ENCODE measurements at places on chromosomes 4 and X.

- H3K27ac ChIP-seq: no peak overlapping the region
- DNase-seq: no peak
- H3K27me3 ChIP-seq: no peaks in the 10 kb centered on the region
- no peaks in the 10 kb centered on the region for H3K4me1 ChIP-seq
- H3K36me3 ChIP-seq: no peaks in the 10 kb centered on the region
- H3K4me3 ChIP-seq: no peak overlapping the region
These were observed 76.6 kb downstream of the USO1 start for GRCh38 chr4:75800972-75801371.

DNA sequence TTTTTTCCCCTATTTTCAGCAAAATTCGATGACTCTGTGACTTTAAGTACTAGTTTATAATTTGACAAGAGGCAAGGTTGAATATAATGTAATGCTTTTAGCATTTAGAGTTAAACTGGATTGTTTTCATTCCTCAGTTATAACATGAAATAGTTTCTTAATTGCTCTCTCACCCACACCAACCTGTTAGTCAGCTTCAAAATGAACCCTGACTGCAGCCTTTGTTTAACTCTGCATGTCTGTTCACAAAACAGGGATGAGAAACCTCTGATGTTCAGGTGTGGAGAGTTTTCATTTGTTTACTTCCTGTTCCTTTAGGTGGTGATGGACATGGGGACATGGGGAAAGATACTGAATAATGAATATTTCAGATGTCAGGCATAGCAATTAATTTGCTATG, 49.9 kb upstream of the MND1 start:
- H3K27me3 ChIP-seq: no peaks in the 10 kb centered on the region
- peaks cover 9% of the 10 kb centered on the region for H3K4me1 ChIP-seq
- H3K27ac ChIP-seq: no peak overlapping the region
- H3K4me3 ChIP-seq: no peak overlapping the region
- H3K36me3 ChIP-seq: no peaks in the 10 kb centered on the region

DNA sequence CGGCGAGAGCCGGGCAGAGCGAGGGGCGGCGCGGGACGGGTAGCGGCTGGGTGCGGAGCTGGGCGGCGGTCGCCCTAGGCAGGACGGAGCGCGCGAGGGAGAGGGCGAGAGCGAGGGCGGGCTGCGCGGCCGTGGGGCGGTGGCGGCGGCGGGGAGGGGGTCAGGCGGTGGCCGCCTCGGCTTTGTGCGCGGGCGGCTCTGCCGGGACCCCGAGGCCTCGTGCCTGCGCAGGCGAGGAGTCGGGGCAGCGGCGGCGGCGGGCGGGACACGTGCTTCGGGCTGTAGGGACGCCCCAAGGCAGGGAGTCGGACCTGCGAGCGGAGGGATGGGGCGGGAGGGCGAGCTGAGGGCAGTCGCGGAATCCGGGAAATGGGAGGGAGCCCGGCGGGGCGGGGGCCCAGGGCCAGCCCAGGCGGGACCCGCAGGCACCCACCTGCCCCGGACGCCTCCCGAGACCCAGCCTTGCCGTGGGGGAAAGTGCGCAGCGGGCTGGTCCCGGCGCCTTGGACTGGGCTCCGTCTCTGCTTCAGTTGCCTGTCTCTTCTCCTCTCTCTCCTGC, 465 bp downstream of the BMPR1B start:
- no peaks in the 10 kb centered on the region for H3K27me3 ChIP-seq
- H3K27ac ChIP-seq: peak overlapping the region; percentile 98
- no peaks in the 10 kb centered on the region for H3K4me1 ChIP-seq
- no peaks in the 10 kb centered on the region for H3K36me3 ChIP-seq
- H3K4me3 ChIP-seq: peak overlapping the region; percentile 68

DNA sequence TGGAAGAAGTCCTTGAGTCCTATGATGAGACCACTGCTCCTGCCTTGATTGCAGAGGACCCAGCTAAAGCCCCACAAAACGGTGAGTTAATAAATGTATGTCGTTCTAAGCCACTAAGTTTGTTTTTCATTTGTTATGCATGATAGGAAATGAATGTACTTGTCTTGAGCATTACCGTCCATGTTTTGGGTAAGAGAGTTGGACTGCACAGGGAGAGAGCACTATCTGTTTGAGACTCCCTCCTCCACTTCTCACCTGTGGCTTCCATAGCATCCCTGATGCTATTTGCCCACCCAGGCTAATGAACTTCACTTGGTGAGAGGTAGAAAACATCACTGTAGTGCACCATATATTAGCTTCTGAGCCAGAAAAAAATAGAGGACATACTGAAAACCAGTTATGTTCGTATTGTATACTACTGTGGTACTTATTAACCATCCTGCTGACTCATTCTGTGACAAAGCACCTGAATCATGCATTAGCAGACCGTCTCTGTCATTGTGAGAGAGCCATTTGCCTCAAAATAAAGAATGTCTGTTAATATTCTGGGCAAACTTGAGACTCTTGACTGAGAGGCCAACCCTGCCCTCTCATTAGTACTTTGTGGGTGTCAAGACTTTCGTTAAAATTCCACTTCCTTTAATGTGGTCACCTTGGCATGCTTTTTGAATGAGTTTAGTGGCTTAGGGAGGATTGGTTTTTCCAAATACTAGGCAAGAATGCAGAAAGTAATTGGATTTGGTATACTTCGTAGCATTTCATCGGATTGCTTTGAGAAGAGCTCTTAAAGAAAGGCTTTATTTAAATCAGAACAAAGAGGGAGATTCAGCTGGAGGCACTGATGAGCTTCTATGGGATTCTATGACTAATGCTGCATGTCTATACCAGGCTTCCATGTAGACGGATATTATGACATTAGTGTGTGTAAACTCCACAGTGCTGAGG, 99.3 kb upstream of the GRPR start:
- DNase-seq: no peak
- no peaks in the 10 kb centered on the region for H3K4me1 ChIP-seq
- H3K27me3 ChIP-seq: no peaks in the 10 kb centered on the region
- H3K27ac ChIP-seq: no peak overlapping the region

GRCh38 chrX:17679820-17680219, 57.5 kb upstream of the SCML1 start:
- no peaks in the 10 kb centered on the region for H3K36me3 ChIP-seq
- H3K27me3 ChIP-seq: no peaks in the 10 kb centered on the region
- H3K4me1 ChIP-seq: no peaks in the 10 kb centered on the region
- H3K4me3 ChIP-seq: no peak overlapping the region

DNA sequence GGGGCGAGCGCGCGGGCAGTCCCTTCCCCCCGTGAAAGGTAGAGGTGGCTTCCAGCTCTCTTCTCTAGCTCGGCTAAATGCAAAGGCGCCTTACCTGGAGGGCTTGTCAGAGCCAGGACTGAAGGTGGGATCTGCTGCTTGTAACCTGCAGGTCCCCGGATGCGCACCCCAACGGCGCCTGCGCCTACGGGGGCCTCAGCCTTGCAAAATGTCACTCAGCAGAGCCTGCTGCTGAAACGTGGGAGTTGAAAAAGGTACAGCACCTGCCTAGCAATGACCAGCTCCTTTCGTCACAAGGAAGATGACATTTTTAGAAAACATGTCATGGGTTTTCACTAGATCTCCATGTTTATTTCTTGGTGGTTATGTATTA, 583 bp downstream of the ABHD18 start:
- no peak for DNase-seq
- H3K27me3 ChIP-seq: no peaks in the 10 kb centered on the region
- peaks cover 2% of the 10 kb centered on the region for H3K4me1 ChIP-seq
- H3K27ac ChIP-seq: peak overlapping the region; percentile 97
- peak overlapping the region; percentile 86 for H3K4me3 ChIP-seq

DNA sequence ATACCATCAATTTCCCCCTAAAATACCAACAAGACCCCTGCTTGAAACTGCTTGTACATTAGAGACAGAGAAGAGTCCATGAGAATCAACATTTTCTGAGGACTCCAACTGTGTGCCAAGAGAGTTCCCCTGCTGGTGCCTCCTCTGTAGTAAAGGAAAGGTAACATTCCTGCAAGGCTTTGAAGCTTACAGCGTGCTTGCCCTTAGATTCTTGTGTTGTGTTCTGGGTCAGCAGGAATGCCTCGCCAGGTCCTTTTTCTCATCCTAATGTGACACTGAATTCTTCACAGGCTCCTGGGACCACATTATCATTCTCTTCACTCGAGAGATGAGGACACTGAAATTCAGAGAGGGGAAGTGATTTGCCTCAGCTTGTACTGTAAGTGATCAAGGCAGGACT, 9.7 kb upstream of the EOLA2 start:
- H3K36me3 ChIP-seq: no peaks in the 10 kb centered on the region
- no peak overlapping the region for H3K27ac ChIP-seq
- no peak overlapping the region for H3K4me3 ChIP-seq
- DNase-seq: no peak
- no peaks in the 10 kb centered on the region for H3K4me1 ChIP-seq

DNA sequence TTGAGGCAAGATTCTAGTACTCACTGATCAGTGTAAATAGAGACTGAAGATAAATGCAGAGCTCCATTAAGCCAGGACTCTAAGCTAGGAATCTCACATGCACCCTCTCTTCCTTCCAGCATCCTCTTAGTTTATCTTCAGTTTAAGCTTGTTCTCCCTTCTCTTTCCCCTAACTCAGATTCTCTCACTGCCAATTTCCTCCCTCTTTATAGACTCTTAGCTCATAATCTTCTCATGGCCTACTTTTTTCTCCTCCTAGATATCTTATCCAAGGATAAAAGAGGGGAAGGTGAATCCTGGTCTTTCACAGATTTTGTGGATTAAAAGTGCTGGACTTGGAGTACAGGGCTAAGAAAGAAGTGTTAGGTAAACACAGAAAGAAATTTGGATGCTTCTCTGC, 108.9 kb upstream of the TENM3 start:
- no peak overlapping the region for H3K27ac ChIP-seq
- no peak for DNase-seq
- H3K27me3 ChIP-seq: no peaks in the 10 kb centered on the region
- no peaks in the 10 kb centered on the region for H3K36me3 ChIP-seq
- H3K4me3 ChIP-seq: no peak overlapping the region

- H3K27ac ChIP-seq: no peak overlapping the region
- no peak overlapping the region for H3K4me3 ChIP-seq
- no peak for DNase-seq
- no peaks in the 10 kb centered on the region for H3K36me3 ChIP-seq
- H3K4me1 ChIP-seq: peaks cover 2% of the 10 kb centered on the region
These were observed 15.6 kb upstream of the BBS12 start for GRCh38 chr4:122716825-122717448.

DNA sequence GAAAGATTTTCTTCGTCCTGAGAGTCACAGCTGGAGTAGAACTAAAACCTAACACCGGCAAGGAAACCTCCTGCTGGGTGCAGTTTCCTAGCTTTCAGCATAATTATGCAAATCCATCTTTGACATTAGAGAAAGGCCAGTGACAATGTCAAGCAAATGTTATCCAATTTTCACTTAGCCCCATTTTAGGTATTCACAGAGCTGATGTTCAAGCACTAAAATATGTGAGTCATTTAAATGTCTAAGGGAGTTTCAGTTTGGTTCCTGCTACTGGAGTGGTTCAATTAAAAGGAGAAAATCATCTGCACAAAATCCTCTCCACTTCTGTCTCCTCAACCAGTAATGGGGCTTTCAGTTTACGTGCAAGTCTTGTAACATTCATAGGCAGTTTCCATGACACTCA, 37.1 kb upstream of the AMOT start:
- no peak overlapping the region for H3K27ac ChIP-seq
- no peaks in the 10 kb centered on the region for H3K27me3 ChIP-seq

- no peaks in the 10 kb centered on the region for H3K27me3 ChIP-seq
- no peaks in the 10 kb centered on the region for H3K36me3 ChIP-seq
- no peak for DNase-seq
- H3K4me1 ChIP-seq: no peaks in the 10 kb centered on the region
- H3K4me3 ChIP-seq: no peak overlapping the region
- H3K27ac ChIP-seq: no peak overlapping the region
These were observed 31.4 kb upstream of the FAM241A start for GRCh38 chr4:112113864-112114263.

GRCh38 chr4:15894921-15895916, 43.3 kb downstream of the FGFBP1 start:
- no peak overlapping the region for H3K4me3 ChIP-seq
- H3K36me3 ChIP-seq: no peaks in the 10 kb centered on the region
- no peaks in the 10 kb centered on the region for H3K27me3 ChIP-seq
- no peak overlapping the region for H3K27ac ChIP-seq

GRCh38 chr4:80073473-80074008, 512 bp upstream of the ANTXR2 start:
- H3K36me3 ChIP-seq: no peaks in the 10 kb centered on the region
- no peak for DNase-seq
- peaks cover 4% of the 10 kb centered on the region for H3K4me1 ChIP-seq
- peak overlapping the region; percentile 93 for H3K4me3 ChIP-seq

- no peak overlapping the region for H3K27ac ChIP-seq
- no peak overlapping the region for H3K4me3 ChIP-seq
- H3K4me1 ChIP-seq: no peaks in the 10 kb centered on the region
- no peaks in the 10 kb centered on the region for H3K27me3 ChIP-seq
- no peaks in the 10 kb centered on the region for H3K36me3 ChIP-seq
- no peak for DNase-seq
These were observed 3.3 kb downstream of the COQ2 start for GRCh38 chr4:83281307-83281706.

GRCh38 chr4:83388313-83388676, 53.6 kb upstream of the HPSE start:
- H3K36me3 ChIP-seq: no peaks in the 10 kb centered on the region
- no peak overlapping the region for H3K27ac ChIP-seq
- H3K4me1 ChIP-seq: no peaks in the 10 kb centered on the region
- no peaks in the 10 kb centered on the region for H3K27me3 ChIP-seq

- H3K36me3 ChIP-seq: no peaks in the 10 kb centered on the region
- no peaks in the 10 kb centered on the region for H3K4me1 ChIP-seq
- no peak overlapping the region for H3K27ac ChIP-seq
- H3K4me3 ChIP-seq: no peak overlapping the region
- DNase-seq: no peak
These were observed 291.7 kb downstream of the PACRGL start for GRCh38 chr4:20992002-20992401.

DNA sequence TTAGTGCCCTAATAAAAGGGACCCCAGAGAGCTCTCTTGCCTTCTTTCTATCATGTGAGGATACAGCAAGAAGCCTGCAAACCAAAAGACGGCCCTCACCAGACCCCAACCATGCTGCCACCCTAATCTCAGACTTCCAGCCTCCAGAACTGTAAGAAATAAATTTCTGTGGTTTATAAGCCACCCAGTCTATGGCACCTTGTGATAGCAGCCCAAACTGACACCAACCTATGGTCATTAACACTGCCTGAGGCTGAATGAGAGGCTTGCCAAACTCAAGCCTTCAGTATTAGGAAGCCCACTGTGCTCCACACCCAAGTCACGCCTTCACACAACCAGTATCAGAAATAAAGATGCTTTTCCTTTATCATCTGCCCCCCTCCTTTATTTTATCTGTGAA, 127.3 kb upstream of the KLF3 start:
- H3K4me3 ChIP-seq: no peak overlapping the region
- DNase-seq: no peak
- H3K27ac ChIP-seq: no peak overlapping the region
- no peaks in the 10 kb centered on the region for H3K27me3 ChIP-seq
- H3K4me1 ChIP-seq: no peaks in the 10 kb centered on the region
- H3K36me3 ChIP-seq: no peaks in the 10 kb centered on the region

Data from ovary (tissue), 10 donors.